Activated gamma-delta T cell treated with anti-CD3 and anti-CD28 coated beads, Interleukin-2, amount 50 U/mL, for 16 hours (primary cell): ENCODE measurements at places on chromosomes 3 and 15.

- DNase-seq = no peak
Observed at GRCh38 chr3:179927191-179927590, 109.5 kb downstream of the PEX5L start.

GRCh38 chr3:52670621-52671521 is 14.8 kb downstream of the PBRM1 start:
- no peak for DNase-seq

GRCh38 chr15:64883997-64884511 is 27.6 kb upstream of the ANKDD1A start:
- peak; percentile 67 for DNase-seq

GRCh38 chr15:43792761-43793476 is 799 bp downstream of the SERF2 start:
- DNase-seq = no peak

DNA sequence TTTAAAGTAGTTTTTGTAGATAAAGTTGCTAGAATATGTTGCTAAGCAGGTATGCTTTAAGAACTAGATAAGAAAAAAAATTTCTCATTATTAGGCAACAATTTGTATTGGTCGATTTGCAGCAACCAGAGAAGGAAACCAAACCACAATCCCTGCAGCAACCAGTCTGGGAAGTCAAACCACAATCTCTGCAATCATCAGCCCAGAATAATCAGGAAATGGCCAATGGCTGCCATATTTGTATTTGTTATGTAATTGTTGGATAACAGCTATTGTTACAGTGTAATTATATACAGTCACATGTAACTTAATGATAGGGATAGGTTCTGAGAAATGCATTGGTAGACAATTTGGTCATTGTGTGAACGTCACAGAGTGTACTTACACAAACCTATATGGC is 23.6 kb downstream of the STXBP5L start:
- no peak for DNase-seq

DNA sequence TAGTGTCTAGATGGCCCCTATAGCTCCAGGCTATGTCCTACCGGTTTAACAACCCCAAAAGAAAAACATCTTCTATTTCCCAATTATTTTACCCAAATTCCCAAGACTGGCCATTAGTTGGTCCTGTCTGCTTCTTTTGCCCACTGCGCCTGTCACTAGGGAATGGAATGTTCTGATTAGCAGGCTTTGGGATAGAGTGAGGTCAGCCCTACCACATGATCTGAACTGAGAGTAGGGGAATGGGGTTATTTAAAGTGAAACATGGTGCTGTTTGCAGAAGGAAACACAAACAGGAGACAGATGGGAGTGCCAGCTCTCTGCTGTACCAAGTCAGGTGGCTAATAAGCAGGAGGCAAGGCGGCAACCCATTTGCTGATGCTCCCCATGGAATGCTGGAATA is 635.6 kb upstream of the CFAP20DC start:
- DNase-seq = no peak

GRCh38 chr3:165404357-165405027 is 208.3 kb upstream of the SLITRK3 start:
- no peak for DNase-seq
